ENCODE measurements at places on chromosomes 11 and 22.

- no peak for DNase-seq
These were observed 170.3 kb downstream of the CADM1 start for GRCh38 chr11:115333949-115334348.

GRCh38 chr11:32121012-32121411 lies 30.1 kb downstream of the RCN1 start:
- no peak for DNase-seq

- no peak for DNase-seq
These were observed 56.2 kb downstream of the GGTLC2 start for GRCh38 chr22:22700631-22701030.

DNA sequence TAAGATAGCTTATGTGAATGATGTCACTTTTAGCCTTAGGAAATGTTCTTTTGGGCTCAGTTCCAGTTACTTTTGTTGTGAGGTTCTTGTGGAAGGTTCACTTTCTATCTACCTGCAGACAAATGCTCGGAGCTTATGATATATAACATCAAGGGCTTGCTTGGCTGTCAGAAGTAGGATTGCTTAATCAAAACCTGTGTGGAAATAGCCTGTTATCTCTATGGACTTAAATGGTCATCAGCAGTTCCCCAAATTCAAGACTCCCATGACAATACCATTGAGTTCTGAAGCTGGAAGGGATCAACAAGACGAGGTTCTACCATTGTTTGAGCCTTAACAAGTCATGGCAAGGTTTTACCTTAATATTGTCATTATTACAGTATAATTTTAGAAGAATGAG lies 43.8 kb downstream of the FLI1 start:
- DNase-seq = no peak

- DNase-seq = no peak
These were observed 18.2 kb downstream of the YWHAH start for GRCh38 chr22:31962387-31963125.

- DNase-seq = no peak
These were observed 31.3 kb upstream of the RRM1 start for GRCh38 chr11:4063348-4063747.

GRCh38 chr11:32932196-32932595 lies 39.6 kb downstream of the QSER1 start:
- DNase-seq = no peak

GRCh38 chr22:41382610-41383009 lies 868 bp downstream of the TEF start:
- no peak for DNase-seq

DNA sequence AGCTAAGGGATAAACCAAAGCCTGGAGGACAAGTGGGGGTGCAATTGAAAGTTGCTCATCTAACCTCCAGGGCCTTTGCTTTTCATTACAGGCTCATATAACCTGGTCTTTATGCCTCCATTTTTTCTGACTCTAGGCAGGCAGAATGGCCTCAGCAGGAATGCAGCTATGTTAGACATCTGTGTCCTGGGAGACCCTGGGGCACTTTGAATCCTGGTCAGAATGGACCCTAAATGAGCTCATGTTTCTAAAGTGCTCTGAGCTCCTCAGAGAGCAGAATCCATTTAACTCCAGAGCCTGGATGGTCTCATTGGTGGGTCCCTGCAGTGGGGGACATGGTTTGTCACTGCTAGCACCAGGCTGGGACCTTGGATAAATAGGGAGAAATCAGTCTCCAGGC lies 177.3 kb downstream of the KIRREL3 start:
- DNase-seq = no peak

- DNase-seq = peak; percentile 6
These were observed 15.7 kb upstream of the PGA3 start for GRCh38 chr11:61187505-61188130.

GRCh38 chr22:22429369-22430108 lies 79.0 kb downstream of the ZNF280B start:
- no peak for DNase-seq

DNA sequence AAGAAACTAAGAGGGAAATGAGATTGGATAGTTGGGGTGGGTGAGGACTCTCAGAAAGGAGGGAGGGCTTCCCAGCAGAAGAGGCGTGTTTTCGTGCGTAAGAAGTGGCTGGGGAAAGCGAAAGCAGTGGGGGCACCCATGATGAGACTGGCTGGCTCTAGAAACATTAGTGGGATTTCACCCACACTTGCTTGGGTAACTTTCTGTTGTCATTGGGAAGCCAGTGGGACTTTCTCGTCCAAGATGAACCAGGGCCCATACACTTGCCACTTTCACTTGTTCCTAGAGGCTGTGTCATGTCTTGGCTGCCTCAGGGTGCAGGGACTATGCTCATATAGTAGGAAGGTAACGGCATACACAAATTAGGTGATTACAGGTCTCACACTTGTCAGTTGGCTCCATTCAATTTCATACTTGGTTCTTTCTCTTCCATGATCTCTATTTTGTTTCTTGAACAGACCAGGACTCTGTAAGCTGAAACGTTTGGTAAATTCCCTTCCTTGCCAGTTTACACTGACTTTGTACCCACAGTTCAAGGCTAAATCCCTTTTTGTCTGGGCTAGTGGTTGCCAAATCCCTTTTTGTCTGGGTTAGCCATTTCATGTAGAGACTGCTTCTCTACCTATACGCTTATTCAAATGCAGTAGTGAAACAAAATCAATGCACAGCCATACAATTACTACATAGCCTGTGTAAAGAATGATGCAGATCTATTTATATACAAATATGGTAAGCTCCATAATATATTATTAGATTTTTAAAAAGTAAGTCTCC lies 42.0 kb upstream of the CXCR5 start:
- no peak for DNase-seq

- DNase-seq = no peak
These were observed 285.8 kb downstream of the SOX6 start for GRCh38 chr11:16070573-16070972.

GRCh38 chr11:35146074-35146521 lies 7.1 kb downstream of the CD44 start:
- DNase-seq = no peak

- no peak for DNase-seq
These were observed 315.8 kb downstream of the CTTN start for GRCh38 chr11:70713988-70714665.

- DNase-seq = no peak
These were observed 634.3 kb downstream of the OPCML start for GRCh38 chr11:132898021-132898420.

- DNase-seq = no peak
These were observed 54.8 kb downstream of the CSTPP1 start for GRCh38 chr11:46991391-46991790.

GRCh38 chr11:72100462-72100861 lies 2.6 kb downstream of the LAMTOR1 start:
- DNase-seq = no peak

DNA sequence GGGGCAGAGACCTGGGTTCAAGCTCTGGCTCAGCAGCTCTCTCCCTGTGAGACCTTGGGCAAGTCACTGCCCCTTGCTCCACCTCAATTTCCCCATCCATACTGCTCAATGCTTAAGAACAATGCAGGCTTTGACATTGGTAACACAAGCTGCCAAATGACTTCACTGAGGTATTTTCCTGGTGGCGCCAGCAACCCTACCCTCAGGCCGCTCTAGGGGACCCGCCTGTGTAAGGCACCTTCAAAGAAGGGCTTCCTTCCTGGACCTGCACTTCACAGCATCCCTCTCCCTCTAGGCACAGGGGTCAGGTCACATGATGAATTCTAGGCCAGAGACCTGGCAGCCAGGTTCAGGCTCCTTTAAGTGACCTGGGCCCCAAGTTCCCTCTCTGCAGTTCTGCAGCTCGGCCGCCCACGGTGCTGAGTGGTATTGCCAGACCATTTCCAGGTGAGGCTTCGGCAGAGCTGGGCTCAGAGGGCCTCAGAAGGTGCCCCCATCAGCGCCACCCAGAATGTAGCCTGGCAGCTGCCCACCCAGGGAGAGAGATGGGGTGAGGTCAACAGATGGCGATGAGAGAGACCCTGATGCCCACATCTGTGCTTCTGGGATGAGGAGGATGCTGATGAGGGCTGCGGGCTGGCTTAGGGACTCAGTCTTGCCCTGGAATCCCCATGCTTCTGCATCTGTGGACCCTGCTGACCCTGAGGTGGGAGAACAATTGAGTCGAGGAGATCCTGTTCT lies 4.5 kb downstream of the WNT11 start:
- DNase-seq = no peak

DNA sequence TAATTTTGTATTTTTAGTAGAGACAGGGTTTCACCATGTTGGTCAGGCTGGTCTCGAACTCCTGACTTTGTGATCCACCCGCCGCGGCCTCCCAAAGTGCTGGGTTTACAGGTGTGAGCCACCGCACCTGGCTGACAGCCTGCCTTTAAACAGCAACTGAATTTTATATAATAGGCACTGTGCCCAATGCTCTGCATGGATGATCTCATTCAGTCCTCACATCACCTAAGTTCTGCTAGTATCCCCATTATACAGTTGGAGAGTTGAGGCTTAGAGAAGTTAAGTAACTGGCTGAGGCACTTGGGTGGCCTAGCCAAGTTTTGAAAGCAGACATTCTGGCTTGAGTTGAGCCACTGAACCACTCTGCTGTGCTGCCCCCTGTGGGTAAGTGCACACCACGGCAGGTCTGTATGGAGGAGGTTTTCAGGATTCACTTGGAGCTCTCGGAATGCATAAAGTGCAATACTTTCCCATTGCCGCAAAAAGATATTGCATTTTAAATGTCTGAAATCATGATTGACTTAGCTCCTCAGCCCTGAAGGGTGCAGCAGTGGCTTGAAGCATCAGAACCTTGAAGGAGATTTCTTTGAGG lies 112.4 kb downstream of the LDLRAD3 start:
- DNase-seq = no peak

GRCh38 chr11:12380565-12381325 lies 3.4 kb downstream of the PARVA start:
- no peak for DNase-seq

DNA sequence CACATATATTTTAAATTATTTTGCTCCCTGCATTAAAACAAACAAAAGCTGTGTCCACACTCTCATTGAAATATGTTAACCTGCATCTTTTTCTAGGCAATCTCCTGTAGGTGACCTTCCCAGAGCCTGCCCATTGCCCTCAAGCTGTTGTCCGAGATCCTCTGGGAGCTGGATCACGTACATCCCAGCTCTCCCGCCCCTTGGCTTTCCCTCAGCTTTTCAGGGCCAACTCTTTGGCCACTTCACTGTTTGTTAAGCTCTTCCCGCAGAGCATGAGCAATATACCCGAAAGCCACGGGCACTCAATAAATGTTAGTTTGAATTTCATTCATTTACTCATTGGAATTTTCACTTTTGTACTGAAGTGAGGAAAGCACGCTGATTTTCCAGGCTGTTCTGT lies 32.2 kb downstream of the ELMOD1 start:
- no peak for DNase-seq

GRCh38 chr11:10283991-10284390 lies 10.0 kb downstream of the SBF2 start:
- no peak for DNase-seq

DNA sequence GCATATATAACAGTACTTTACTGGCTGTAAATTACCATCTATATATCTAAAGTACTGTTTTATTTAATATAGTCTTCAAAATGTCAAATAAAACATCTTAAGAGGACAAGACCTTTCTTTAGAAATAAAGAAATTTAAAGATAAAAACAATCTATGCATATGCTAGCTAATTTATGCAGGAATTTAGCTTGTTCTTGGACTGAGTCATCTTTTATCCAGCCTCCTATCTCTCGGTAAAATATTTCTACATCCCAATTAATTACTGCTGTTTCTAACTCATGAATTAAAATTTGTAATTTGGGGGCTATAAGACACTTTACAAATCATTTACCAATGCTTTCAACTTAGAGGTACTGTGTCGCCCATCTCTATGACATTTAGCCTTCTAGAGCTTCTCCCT lies 72.8 kb upstream of the DDI1 start:
- no peak for DNase-seq

- no peak for DNase-seq
These were observed 296.4 kb downstream of the ETS1 start for GRCh38 chr11:128291007-128291406.

DNA sequence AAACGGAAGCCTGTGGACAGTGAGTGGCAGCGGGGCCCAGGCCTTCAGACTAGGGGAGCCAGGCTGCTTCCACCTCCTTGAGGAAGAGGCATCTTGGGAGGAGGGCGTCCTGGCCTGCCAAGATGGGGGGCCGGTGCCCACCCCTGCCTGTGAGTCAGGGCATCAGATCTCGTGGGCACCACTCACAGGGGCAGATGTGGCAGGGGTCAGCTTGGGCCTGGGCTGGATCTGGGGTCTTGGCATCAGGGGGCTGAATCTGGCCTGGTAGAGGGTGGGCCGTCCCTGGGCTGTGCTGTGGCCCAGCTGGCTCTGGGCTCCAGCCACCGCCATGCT lies 24.1 kb upstream of the TH start:
- DNase-seq = no peak

- DNase-seq = no peak
These were observed 12.3 kb downstream of the PIK3IP1 start for GRCh38 chr22:31279821-31280505.

DNA sequence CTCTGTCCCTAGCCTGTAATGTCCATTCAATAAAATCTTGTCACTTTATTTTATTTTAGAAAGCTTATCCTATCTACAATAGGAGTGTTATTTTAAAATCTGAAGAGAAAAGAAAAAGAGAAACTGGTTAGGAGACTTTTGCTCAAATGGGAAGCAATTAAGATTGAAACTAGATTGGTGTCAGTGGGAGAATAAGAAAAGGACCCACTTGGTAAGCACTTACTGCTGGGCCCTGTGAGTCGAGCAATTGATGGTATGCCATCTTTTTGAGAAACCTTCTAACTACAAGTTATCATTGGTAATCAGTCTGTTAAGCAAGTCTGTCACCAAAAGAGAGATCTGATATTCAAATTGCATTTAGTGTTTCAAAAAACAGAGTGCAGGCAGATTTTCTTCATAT lies 258.4 kb downstream of the GRM5 start:
- DNase-seq = no peak

GRCh38 chr11:72856551-72857345 lies 42.5 kb downstream of the ATG16L2 start:
- DNase-seq = no peak

DNA sequence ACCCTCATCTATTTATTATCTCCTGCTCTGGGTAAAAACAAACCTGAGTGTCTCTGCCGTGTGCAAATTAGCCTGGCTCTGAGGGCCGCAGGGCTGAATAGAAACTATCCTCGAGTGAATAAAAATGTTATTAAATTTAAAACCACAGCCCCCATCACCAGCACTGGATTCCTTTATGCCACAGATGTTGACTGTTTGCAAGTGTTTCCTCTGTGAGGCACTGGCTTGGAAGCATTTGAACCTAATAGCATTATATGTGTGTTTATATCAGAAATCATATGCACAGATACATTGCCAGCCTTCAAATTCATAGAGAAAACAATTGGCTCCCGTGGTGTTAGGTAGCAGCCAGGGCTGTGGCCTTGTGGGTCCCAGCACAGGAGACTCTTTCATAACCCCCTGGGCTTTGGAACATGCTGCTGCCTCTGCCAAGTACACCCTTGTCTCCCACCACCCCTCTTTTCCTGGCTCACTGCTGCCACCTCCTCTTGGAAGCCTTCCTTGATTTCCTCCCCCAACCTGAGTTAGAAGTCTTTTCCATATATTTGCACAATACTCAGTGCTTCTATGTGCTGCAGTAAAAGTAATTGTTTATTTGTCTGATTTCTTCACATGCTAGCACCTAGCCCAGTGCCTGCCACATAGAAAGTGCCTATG lies 294.4 kb downstream of the DDX10 start:
- no peak for DNase-seq

GRCh38 chr11:121733858-121734257 lies 281.1 kb upstream of the SORL1-AS1 start:
- DNase-seq = no peak

- DNase-seq = no peak
These were observed 893 bp downstream of the SLC36A4 start for GRCh38 chr11:93196816-93197379.

- no peak for DNase-seq
These were observed 12.8 kb downstream of the DGCR2 start for GRCh38 chr22:19109198-19110063.

All from GOT3 (cell line).